ENCODE measurements at places on chromosomes 1 and 21.
A peak's percentile ranks its signal among the peaks of the same experiment; 100 is the strongest.

- no peak for DNase-seq
Measured at GRCh38 chr1:210695026-210695425, 366.3 kb downstream of the HHAT start.

- DNase-seq: no peak
Measured at GRCh38 chr1:15226388-15227255, 20.4 kb upstream of the FHAD1 start.

DNA sequence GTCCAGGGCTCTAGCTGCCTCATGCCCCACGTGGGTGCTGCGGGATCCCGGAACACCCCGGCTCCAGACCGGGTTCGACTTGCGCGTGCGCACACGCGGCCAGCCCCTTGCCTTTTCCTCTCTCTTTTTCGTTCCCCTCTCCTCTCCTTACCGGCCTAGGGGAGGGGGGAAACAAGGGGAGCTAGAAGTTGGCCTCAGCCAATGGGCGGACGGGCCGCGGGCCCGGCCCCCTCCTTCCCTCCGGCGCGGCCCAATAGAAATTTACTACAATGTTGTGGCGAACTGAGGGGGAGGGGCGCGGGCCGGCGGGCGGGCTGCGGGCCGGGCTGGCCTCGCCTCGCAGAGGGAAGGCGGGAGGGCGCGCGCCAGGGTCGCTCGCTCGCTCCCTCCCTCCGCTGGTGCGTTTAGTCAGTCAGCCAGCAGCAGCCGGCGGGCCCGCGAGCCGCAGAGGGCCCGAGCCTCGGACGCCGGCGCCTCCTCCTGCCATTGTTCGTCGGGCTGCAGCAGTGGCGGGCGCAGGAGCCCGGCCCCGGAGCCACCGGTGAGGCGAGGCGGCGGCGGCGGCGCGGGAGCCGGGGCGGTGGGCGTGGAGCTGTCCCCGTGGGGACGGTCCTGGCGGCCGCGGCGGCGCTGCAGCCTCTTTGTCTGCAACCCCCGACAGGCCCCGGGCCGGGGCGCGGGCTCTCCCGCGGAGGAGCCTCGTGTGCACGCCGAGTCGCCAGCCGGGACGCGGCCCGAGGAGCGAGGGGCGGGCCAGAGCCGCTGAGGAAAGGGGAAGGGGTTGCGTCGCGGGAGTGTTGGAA, at the start of gene EPB41:
Gene EPB41, plus strand, starts transcription at position 342 of the 803 bp plus-strand sequence. CDS start 72,869 bp downstream, outside the sequence.
- DNase-seq: peak; percentile 86

GRCh38 chr1:224435318-224435763, 744 bp upstream of the WDR26 start:
- no peak for DNase-seq

GRCh38 chr1:38117444-38117887, 70.9 kb upstream of the POU3F1 start:
- DNase-seq: no peak

DNA sequence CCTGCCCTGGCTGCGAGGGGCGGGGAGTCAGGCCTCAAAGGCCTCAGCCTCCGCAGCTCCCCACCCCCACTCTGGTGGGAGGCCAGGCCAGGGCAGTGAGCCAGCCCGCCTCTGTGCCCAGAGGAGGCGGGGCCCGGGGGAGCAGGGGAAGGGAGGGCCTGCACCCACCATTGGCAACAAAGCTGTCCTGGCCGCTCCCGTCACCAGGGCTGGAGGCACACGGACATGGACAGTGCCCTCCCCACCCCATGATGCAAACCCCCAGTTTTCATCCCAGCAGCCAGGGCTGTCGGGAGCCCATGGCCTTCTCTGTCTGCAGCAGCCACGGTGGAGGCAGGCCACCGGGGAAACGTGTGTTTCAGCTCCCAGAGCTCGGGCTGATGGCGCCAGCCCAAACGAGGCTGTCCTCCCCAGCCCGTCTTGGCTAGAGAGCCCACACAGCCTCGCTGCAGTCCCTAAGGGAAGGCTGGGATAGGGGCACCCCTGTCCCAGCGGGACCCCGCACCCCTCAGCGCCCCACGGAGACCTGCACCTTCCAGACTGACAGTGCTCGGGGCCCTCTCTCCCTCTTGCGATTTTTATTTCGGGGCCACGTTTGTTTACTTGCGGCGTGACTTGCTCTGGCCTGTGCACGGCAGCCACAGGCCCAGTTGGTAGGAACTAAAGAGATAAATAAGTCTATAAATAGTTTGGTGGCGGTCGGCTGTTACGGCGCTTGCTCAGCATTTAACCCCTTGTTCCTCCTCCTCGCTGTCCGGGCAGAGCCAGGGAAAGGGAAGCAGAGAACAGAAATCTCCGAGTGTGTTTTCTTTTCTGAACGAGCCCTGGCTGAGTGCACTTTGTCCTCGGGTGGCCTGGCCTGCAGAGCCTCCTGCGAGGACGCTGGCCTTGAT, 101.8 kb downstream of the PRDM16 start:
- DNase-seq: no peak

- DNase-seq: no peak
Measured at GRCh38 chr21:34844924-34845238, 176.1 kb downstream of the CLIC6 start.

DNA sequence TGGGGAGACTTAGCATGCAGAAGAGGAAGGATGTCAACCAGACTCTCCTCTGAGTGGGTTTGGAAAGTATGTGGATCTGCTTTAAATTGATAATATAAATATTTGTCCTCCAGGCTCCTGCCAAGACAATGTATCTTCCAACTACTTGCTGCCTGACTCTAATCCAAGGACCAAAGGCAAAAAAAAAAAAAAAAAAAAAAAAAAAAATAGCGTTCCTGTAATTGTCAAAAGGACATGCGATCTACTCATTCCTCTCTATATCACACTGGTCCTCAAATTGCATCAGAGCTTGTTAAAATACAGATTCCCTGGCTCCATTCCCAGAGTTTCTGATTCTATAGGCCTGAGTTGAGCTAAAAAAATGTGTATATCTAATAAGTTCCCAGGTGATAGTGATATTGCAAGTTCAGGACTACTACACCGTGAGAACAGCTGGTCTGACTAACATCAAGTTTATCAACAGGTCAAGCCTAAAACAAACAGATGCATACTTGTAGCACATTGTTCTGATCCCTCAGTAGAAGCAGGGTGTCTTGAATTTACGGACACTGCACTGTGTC, 141.3 kb downstream of the TNR start:
- DNase-seq: no peak

GRCh38 chr1:241186716-241187115, 170.3 kb downstream of the RGS7 start:
- no peak for DNase-seq

DNA sequence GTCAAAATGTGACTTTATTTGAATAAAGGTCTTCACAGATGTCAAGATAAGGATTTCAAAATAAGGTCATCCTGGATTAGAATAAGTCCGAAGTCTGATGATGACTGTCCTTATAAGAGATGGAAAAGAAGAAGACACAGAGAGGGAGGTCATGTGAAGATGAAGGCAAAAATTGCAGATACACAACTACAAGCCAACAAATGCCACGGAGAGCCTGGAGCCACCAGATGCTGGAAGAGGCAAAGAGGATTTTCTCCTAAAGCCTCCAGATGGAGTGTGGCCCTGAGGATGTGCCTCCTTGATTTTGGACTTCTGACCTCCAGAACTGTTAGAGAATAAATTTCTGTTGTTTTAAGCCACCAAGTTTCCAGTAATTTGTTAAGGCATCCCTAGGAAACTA, 31.2 kb downstream of the SLAMF1 start:
- DNase-seq: no peak

DNA sequence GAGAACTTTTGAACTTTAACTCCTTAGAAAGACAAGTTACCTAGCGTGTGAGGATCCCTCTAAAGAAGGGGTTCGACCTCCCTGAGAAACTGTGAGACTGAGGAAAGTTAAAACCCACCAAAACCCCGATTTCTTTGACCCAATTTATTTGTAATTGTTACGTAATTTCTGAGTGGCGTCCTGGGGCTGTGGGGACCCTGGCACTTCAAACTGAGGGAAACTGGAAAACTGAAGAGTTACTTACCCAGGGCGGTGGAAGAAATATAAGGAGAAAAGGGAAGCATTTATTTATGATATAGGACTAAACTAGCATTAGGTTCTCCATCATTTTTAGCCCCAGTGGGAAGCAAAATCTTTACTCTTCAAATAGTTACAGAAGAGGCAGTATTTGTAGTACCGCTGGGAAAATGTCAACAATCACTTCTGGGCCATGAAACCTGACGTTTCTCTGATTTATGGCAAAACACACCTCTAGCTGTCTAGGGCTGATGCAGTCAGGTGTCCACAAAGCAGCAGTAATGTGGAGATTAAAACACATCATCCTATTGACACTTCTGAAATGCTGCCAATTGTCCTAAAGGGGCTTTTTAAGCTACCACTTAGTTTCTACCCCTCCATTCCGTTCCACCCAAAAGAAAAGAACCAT, 430 bp downstream of the S100B start:
- no peak for DNase-seq

GRCh38 chr21:31445137-31445536, 101.1 kb upstream of the TIAM1 start:
- DNase-seq: no peak

DNA sequence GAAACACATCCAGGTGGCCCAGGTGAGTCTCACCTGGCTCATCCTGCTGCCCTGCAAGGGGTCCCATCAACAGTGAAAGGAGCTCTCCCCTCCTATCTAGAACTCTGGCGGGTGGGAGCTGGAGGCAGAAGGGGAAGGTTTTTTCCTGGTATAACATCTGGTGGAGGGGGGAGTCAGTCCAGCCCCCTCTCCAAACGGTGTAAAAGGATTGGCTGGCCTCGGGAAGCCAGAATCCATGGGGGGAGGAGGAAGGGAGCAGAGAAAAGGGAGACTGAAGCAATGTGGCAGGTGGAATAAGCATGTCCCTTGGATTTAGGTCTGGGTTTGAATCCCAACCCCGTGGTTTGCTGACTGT, 1.2 kb upstream of the CAMK2N1 start:
- DNase-seq: no peak

- no peak for DNase-seq
Measured at GRCh38 chr1:3553940-3554223, 57.4 kb downstream of the MEGF6 start.

GRCh38 chr1:1730870-1731269, 6.7 kb upstream of the CDK11A start:
- no peak for DNase-seq

GRCh38 chr1:167516404-167517388, 1.6 kb downstream of the CD247 start:
- DNase-seq: no peak

DNA sequence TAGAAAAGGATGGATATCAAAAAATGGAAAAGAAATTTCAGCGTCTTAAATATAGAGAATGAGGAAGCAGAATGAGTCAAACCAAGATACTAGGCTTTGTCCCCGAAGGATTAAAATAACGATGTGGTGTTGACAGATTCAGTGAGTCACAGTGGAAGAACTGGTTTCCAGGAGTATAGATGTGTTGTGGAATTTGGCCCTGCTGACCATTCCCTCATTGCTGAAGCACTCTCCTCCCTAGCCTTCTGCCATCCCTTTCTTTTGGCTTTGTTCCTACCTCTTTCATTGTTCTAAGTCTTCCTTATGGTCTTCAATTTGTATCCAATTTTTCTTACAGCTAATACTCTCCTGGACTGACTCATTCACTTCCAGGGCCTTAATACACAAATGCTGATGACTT, 23.1 kb upstream of the USP25 start:
- DNase-seq: no peak

DNA sequence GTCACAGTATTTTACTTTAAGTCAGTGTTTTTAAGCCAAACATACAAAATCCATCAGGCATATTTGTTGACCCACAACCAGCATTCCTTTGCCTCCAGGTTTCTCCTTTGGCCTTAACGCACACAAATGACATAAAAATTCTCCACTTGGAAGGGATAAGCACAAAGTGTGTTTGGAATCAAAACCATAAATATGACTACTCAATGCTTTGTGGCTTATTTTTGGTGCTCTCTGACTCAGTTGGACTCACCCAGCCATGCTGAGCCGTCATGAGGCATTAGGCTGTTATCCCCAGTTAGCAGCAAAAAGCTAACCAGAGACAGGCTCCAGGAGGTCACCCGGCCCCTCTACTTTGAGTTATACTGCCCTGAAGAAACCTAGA, 948 bp downstream of the PRUNE1 start:
- DNase-seq: no peak

DNA sequence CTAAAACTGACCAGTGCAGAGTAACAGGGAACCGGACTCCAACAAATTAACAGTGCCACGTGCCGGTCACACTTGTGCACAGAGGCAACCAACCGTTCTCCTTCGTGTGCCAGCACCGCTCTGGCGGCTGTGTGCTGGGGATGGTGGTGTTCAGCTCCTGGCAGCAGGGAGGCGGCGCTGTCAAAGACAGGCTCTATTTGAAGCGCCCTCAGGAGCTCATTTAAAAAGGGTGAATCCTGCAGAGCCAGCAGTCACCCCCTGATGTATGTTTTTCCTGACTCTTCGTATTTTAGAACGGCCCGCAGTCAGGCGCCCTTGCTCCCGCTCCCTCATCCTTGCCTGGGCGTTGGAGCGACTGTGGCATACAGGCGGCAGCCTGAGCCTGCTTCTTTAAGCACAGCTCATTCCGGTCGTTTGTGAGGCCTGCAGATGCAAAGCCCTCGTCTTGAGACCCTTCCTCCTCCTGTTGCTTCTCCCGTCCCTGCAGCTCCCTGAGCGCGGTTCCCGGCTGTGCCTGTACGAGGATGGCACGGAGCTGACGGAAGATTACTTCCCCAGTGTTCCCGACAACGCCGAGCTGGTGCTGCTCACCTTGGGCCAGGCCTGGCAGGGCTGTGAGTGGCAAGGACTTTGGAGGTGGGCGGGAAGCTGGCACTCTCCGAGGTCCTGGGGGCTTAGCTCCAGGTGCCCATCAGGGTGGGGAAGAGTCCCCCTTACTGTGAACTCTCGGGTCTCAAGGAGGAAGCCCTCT, 1.1 kb downstream of the DFFB start:
- DNase-seq: no peak

- no peak for DNase-seq
Measured at GRCh38 chr1:222889440-222889839, 74.6 kb downstream of the DISP1 start.

DNA sequence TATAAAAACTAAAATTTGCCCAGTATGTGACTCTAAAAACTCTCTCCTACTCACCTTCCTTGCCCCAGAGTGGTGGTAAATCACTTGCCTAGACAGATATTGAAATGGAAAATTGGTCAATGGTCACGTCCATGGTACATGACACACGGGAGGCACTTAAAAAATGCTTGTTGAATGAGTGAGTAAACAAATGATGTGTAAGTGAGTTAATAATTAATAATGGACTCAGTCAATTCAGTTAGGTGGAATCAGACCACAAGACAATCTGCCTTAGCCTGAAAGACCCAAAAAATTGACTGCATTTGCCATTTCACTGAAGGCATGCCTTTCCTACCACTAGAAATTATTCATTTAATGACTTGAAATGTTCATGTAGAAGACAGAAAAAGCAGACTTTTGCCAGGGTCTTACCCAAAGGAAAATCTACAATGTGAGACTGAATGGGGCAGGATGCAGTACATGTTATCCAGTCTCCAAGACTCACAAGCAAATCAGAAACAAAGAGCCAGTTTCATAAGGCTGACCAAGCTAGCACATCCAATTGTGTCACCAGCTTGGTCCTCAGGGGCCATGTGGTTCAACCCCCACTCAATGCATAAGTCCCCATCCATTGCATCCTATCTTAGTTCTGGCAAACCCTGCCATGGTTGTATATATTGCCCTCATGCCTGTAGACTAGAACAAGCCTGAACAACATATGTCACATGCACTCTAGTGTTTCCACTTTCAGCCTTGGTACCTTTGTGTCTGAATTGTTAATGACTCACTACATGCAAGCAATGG, 73.6 kb downstream of the TBX15 start:
- no peak for DNase-seq

Measured in activated B cell treated with CpG ODN at 0.5 μM for 24 hours (primary cell).